ENCODE measurements at places on chromosomes 2 and 18.

- DNase-seq = peak; percentile 79
Measured at GRCh38 chr2:127067620-127068350, 39.2 kb downstream of the BIN1 start.

GRCh38 chr2:188808947-188809355, 165.2 kb upstream of the COL3A1 start:
- DNase-seq = no peak

DNA sequence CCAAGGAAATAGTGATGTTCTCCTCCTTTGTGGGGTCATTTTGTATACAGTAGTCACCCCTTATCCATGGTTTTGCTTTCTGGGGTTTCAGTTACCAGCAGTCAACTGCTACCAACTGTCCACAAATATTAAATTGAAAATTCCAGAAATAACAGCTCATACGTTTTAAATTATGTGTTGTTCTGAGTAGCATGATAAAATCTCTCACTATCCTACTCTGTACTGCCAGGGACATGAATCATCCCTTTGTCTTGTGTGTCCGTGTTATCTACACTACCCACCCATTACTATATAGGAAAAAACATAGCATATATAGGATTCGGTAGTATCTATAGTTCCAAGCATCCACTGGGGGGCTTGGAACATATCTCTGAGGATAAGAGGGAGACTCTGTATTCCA, 120.9 kb upstream of the DCC start:
- no peak for DNase-seq

DNA sequence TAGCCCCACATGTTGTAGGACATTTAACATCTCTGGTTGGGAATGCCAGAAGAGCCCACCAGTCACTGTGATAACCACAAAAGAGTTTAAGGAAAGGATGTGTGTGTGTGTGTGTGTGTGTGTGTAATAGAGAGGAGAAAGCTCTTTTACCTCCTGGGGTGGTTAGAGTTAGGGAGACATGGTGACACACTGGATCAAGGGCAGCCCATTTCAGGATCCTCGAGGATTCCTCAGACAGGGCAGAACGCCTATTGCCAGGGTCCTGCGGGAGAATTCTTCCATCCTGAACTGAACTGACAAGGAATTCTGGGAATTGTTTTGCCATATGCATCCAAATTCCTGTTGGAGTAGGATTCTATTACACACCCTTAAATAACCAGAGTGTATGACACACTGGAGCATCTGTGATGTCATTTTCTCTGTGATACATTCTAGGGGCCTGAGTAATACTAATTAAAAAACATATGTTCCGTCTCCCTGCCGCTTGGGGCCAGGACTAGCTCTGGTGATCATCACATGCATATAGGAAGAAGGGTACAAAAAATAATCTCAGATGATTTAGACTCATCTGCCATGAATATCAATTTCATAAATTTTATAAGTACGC, 156.4 kb upstream of the MMADHC start:
- no peak for DNase-seq

DNA sequence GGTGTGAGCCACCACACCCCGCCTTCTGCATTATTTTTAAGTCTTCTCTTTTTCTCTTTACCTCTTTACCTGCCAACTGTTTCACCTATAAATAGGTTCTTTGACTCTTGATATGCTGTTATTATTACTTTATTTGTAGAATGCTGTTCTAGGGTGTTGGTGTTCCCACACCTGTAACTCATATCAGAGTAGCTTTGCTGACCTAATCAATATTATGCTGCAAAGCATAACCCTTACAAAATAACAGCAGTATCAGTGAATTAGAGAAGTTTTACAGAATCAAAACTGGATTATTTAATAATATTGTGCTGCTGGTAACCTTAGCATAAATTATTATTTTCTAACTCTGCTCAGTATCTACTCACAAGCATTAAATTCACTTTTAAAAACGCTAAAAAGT, 161.5 kb downstream of the FIGN start:
- DNase-seq = no peak

DNA sequence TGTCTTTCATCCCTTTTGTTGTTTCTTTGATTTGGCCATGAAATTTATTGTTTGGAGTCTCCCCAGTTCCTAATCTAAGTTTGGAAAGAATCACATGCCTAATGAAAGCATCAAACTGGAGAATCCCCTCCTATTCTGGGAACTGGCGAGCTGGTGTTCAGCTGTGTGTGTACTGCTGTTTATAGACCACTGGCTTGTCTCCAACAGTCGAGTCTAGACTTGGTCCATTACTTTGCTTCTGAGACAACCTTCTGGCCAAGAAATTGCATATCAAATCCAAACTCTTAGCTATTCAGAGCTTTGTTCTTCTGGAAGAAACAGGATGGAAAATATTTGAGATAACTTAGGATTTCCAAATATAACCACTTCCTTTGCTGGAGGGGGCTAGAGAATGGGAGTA, 111.5 kb upstream of the THSD7B start:
- no peak for DNase-seq

GRCh38 chr2:107380912-107381311, 445.8 kb upstream of the RGPD4 start:
- no peak for DNase-seq

- no peak for DNase-seq
Measured at GRCh38 chr2:160264308-160264707, 64.2 kb upstream of the ITGB6 start.

GRCh38 chr2:179107737-179108136, 57.8 kb upstream of the CCDC141 start:
- DNase-seq = no peak

DNA sequence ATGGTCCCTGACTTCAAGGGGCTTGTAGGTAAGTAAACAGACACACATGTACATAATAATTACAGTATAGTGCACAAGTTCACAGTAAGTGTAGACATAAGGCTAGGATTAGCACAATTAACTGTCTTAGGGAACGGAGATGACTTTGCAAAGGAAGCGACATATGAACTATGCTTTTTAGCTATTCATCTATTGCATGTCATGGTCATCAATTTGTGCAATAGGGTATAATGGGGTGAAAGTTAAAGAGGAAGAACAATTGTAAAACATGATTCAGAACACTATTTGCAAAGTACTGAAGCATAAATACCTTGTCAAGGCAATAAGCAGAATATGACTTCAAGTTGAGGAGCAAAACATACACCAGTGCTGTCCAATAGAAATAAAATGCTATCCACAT, 112.3 kb upstream of the SLC8A1 start:
- no peak for DNase-seq

DNA sequence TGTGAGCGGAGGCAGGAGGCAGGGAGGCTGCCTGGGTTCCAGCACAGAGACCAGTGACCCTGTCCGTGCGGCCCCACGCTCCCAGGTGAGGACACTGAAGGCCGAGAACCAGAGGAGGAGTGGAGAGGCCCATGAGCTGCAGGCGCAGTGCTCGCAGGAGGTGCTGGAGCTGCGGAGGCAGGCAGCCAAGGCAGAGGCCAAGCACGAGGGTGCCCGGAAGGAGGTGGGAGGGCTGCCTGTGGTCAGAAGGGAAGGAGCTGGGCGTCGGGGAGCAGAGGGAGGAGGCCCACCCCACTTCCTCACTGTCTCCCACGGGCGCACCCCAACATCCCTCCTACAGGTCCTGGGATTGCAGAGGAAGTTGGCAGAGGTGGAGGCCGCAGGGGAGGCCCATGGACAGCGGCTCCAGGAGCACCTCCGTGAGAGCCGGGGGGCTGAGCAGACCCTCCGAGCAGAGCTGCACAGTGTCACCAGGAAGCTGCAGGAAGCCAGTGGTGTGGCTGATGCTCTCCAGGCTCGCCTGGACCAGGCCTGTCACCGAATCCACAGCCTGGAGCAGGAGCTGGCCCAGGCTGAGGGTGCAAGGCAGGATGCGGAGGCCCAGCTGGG, 33.0 kb upstream of the SNED1 start:
- DNase-seq = no peak

GRCh38 chr2:153912798-153913396, 41.2 kb downstream of the GALNT13 start:
- DNase-seq = no peak

- DNase-seq = no peak
Measured at GRCh38 chr2:71474744-71475397, 21.5 kb downstream of the DYSF start.

DNA sequence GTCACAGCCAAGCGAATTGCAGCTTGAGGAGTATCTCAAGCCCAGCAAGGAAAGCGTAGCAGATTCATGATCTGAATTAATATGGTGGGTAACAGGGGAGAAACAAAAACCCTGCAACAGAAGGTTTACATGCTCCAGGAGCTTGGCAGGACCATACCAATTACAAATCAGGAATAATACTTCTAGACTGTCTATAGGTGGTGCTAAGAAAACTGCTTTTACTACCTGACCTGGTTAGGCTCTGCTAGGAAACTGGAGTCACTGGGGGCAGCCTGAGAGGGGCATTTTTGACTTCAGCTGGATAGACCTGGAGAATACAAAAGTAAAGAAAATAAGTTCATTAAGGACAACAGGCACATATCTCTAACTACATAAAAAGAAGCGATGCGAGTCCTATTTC, 24.6 kb upstream of the SPOPL start:
- DNase-seq = no peak

DNA sequence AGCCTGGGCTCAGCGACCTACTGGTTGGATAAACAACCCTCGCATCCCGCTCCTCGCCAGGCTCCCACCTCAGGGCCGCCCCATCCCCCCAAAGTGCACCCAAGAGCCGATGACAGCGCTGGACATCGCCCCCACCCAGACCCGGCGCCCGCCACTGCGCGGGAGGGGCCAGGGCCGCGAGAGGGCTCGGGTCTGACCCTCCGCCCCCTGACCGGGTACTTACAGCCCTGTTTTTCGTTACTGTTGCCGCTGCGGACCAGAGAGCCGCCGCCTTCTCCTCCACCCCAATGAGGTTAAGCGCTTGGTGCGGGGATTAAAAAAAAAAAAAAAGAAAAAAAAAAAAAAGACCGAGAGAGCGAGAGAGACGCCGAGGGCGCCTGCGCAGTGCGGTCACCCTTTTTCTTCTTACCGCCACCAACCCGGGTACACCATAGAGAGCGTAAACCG, at the start of gene CLASP1:
TSS of gene CLASP1 (minus strand) at position 314 of the 447 bp plus-strand sequence. CDS start 43,567 bp downstream, outside the sequence.
- peak; percentile 79 for DNase-seq

DNA sequence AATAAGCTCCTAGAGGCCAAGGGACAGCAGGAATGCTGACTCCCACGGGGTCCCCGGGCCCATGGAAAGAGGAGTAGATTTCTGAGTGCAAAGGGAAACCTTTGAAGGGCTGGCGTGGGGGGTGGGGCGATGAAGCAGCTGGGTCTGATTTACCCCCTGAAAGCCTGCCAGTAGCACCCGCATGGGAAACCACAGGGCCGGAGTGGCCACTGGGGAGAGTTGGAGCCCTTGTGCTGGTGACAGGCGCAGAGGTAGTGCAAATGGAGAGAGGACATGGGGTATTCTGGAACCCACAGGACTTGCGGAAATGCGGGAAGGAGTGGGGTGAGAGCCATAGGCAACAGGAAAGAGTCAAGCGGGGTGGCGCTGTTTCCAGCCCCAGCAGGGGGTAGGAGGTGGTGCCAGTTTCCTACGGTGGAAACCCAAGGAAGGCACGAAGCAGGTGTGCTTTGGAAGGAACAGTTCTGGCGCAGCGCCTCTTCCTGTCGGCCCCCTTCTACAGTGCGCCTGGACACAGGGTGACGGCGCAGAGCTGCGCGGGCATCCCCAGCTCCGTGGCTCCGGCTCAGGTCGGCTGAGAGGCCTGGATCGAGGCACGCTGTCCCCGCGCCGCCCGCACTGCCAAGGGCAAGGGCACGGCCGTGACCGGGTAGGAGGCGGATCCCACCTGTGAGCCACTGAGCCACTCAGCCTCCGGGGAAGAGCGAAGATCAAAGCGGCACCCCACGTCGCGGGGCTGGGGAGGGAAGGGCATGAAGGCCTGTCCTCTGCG, 149.0 kb upstream of the GLI2 start:
- DNase-seq = no peak

DNA sequence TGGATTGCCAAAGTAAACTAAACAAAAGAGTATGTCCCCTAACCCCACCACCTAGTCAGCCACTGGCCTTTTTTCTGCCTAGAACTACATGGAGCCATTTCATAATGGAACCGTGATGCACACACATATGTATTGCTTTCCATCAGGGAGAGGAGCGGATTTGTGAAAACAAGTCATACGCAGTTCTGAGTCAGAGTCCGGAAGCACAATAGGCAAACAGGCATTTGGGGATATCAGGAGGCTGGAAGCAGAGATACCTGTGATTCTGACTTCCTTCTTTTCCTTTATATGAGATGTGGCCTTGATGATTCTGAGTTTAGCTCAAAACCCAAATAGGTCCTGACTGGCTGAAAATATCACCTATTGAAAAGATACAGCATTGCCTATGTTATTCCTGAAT, 93.5 kb downstream of the TMEM163 start:
- no peak for DNase-seq

DNA sequence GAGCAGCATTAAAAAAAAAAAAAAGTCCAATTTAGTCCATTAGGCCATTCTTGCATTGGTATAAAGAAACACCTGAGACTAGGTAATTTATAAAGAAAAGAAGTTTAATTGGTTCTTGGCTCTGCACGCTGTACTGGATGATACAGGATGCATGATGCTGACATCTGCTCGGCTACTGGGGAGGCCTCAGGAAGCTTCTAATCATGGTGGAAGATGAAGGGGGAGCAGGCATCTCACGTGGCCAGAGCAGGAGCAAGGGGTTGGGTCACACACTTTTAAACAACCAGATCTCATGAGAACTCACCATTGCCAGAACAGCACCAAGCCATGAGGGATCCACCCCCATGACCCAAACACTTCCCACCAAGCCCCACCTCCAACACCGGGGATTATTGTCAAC, 100.1 kb downstream of the NEDD4L start:
- DNase-seq = no peak

DNA sequence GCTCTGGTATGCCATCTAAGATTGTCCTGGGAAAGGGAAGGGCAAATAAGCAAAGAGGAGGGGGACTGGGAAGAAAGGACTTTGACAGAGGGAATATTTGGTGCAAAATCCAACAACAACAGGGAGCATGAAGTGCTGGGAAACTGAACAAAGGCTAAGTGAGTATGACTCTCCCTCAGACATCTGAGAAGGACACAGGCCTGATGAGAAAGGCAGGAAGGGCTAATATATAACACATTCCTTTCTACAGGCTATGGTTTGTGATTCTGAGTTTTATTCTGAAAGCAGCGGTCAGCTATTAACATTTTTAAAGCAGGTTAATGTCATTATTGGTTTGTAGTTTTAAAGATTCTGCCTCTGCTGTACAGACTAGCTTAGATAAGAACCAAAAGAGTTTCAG, 1579.5 kb downstream of the LRP1B start:
- no peak for DNase-seq

- DNase-seq = peak; percentile 83
Measured at GRCh38 chr2:204260162-204260877, 285.0 kb upstream of the PARD3B start.

DNA sequence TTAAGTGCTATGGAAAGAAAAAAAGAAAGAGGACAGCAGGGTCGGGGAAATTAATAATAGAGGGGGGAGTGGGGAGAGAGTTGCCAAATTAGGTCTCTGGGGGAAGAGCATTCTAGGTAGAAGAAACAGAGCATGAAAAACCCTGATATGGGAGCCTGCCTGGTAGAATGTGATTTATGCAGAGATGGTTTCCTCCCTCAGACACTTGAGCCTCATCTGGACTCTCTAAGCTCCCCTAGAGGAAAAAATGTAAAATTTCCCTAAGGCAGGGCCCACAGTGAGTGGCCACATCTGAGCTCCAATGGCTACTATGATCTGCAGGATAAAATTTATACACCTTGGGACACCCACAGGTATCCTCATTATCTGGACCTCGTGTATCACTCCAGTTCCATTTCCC, 20.6 kb upstream of the EPAS1 start:
- no peak for DNase-seq
